ENCODE measurements at places on chromosomes 16 and 17.

- DNase-seq = peak; percentile 73
These were observed at the start of gene WDR81 for GRCh38 chr17:1724351-1724868. Gene WDR81 (plus strand): TSS chr17:1724704. CDS start chr17:1724960, 256 bp downstream.

DNA sequence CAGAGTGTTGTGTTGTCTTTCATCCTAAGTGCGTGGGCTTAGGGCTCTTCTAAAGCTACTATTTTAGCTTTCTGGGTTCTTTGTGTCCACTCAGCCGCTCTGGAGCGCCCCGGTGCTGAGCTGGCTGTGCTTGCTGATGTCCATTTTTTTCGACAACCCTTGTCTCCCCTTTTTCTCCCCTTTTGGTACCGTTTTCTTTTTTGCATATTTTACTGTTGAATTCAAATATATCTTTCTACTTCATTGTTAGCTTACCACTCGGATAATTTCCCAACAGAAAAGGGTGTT, 1.2 kb downstream of the SRRM2 start:
- no peak for DNase-seq

DNA sequence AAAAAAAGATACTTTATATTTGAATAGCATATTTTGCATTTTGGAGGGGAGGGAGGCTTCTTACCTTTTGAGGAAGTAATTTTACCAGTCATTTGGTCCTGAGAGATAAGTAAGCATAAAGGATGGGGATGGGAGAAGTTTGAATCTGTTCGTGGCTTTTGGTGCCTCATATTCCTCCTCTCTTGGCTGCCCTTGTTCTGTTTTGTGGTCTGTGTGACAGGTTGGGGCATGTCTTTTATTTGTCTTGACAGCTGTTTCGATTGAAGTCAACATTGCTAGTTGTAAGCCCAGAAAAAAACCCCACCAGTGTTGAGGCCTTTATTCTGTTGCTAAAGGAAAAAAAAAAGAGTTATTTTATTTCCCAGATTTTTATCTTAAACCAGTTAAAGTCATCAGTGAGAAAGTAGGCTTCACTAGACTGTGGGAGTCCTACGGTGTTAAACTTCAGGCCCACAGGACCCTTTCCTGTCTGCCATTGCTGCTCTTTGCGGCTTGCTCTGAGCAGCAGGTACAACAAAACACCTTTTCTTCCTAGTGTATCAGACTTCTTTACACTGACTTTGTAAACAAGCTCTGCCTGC, 11.4 kb downstream of the SLC7A6 start:
- DNase-seq = no peak

- DNase-seq = no peak
These were observed 3.6 kb upstream of the IRX3 start for GRCh38 chr16:54289945-54290832.

GRCh38 chr17:78890498-78890897, 12.5 kb downstream of the CEP295NL start:
- no peak for DNase-seq

DNA sequence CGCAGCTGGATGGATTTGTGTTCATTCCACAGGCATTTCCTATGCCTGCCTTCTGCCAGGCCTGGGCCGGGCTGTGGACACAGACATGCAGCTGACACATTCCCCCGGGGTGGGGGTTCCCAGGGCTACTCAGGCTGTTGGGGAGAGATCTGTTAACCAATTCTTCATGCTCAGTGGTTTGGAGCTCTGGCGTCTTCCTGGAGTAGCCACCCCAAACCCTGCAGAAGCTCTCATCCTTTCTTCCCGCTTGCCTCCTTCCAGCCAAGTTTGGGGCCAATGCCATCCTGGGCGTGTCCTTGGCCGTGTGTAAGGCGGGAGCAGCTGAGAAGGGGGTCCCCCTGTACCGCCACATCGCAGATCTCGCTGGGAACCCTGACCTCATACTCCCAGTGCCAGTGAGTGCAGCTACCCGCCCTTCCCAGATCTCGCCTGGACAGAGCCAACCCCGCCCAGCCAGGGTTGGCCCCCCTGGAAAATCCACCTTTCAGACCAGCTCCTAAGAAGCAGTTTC, 2.6 kb downstream of the ENO3 start:
- DNase-seq = no peak

GRCh38 chr16:83937922-83938885, 14.8 kb upstream of the OSGIN1 start:
- no peak for DNase-seq

- peak; percentile 97 for DNase-seq
These were observed at the start of gene BAHCC1 for GRCh38 chr17:81394921-81395599. Gene BAHCC1 (plus strand): TSS chr17:81395457. CDS start chr17:81399740, 4,283 bp downstream.

- DNase-seq = no peak
These were observed 23.4 kb downstream of the CYB5D2 start for GRCh38 chr17:4166419-4166818.

DNA sequence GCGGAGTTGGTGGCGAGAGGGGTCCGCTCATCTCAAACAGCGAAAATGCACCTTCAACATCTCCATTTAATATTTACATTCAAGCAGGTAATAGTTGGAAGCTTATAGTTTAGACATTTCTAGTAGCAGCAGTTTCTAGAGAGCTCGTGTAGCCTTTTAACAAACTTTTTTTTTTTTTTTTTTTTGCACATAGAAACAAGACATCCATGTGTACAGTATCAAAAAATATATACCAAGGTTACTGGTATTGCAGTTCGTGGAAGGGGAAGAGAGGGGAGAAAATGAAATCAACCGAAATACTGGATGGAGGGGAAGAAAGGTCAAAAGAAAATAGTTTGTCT, 6.2 kb downstream of the CBX4 start:
- no peak for DNase-seq

DNA sequence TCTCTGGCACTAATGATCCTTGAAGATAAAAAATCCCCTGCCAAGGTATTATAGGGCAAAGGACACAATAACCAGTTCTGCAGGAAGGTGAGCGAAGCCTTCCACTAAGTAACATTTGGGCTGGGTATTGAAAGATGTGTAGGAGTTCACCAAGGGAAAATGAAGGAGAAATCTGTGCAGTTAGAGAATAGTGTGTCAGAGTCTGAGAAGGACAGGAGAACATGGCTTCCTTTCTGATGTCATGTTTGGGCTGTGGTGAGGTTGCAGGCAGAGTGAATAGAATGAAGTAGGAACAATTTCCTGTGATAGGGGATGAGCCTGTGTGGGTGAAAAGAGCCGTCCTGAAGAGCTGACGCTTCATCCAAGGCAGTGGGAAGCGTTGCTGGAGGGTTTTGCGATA, 24.1 kb upstream of the CIITA start:
- no peak for DNase-seq

GRCh38 chr17:60359415-60359814, 32.5 kb downstream of the USP32 start:
- no peak for DNase-seq

DNA sequence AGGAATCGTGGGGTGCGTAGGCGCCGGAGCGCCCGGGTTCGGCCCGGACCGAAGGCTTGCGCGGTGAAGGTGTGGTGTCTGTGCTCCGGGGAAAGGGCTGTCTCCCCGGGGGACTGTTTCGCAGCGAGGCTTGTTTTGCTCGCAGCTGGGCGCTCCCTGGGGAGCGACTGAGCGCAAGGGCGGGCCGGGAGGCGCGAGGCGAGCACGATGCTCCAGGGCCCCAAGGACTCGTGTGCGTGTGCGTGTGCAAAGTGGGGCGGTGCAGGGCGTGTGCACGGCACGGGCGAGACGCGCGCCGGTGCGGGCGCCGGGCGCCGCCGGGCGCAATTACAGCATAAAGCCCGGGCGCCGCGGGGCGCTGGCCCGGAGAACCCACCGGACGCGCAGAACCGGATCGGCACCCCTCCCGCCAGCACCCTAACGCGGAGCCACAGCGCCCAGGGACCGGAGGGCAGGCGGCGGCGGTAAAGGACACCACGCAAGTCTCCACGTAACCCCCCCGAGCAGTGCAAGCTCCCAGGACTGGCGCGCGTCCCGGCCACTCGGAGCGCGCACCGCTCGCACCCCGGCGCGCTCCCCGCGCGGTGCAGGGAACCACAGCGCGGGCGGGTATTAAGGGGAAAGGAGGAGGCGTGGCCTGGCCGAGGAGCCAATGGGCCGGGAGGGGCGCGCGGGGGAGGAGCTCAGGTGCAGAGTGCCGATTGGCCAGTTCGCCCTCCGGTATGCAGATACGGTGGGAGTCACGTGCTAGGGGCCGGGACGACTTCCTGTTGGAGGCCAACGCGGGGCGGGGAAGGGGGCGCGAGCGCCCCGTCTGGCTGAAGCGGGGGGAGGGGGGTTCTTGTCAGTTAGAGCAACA, at the start of gene TNRC6C:
Gene TNRC6C (plus strand): TSS at position 847 of the 859 bp plus-strand sequence. CDS start 45,504 bp downstream, outside the sequence.
- peak; percentile 95 for DNase-seq

DNA sequence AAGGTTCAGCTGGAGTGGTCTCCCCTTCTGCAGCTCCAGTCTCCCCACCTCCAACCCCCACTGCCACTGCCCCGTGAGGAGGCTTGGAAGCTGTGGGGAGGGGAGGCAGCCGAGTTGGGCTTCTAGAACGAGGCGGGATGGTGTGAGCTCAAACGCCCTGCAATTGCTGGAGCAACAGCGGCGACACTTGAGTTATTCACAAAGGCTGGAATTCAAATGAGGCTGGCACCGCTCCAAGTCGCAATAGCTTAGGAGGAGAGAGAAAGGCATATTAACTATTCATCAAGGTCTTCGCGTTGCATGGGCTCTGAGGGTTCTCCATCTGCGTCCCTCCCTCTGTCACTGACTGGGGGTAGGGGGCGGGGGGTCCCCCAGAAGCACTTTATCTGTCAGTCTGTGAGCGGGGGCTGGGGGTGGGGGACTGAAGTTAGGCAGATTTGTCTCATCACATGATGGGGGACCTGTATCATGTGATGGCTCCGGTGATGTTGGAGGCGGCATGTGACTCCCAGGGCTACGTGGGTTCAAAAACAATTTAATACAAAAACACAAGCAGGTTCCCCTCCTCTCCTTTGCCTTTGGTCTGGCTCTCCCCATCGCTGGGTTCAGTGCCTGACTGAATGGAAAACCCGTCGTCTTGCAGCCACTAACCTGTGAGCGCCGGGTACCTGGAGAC, 70.5 kb downstream of the RBBP6 start:
- DNase-seq = peak; percentile 9

DNA sequence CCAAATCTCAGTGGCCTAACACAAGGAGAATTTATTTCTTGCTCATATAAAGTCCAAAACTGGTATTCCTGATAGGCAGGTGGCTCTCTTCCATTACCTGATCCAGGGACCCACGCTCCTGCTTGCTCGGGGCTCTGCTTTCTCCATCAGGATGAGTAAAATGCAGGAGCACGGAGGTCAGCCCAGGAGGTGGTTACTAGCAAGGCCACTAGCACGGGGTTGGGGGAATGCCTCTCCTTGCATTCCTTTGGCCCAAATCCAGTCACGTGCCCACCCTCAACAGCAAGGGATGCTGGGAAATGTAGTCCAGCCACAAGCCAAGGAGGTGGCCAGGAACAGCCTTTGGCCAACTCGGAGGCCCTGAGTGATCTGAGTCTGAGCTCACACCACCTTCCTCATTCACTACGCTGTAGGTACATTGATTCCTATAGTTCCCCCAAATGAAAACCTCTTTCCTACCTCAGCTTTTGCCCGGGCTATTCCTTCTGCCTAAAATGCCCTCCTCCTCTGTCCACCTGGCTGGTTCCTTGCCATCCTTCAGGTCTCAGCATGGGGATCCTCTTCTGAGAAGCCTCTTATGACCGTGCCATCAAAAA, 38.3 kb upstream of the HAPSTR1 start:
- DNase-seq = no peak

GRCh38 chr16:35377142-35377541, 1917.7 kb downstream of the TP53TG3F start:
- no peak for DNase-seq

GRCh38 chr16:70700101-70701020, 14.5 kb upstream of the MTSS2 start:
- DNase-seq = no peak

- no peak for DNase-seq
These were observed 18.1 kb upstream of the KRT17 start for GRCh38 chr17:41642252-41643156.

DNA sequence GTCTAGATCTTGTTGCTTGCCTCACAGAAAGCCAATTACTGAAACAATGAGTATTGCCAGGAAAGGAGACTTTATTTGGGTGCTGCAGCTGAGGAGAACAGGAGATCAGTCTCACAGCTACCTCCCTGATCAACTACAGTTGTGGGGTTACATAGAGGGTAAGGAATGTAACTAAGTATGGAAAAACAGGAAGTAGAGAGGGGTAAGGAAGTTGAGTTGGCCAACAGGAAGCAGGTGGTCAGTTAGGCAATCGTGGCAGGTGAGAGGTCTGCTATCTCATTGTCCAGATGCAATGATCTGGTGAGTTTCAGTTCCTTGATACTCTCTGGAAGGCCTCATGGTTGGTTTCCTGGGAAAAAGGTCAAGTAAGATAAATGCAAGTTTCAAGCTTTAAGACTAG, 333.1 kb upstream of the GOT2 start:
- no peak for DNase-seq

DNA sequence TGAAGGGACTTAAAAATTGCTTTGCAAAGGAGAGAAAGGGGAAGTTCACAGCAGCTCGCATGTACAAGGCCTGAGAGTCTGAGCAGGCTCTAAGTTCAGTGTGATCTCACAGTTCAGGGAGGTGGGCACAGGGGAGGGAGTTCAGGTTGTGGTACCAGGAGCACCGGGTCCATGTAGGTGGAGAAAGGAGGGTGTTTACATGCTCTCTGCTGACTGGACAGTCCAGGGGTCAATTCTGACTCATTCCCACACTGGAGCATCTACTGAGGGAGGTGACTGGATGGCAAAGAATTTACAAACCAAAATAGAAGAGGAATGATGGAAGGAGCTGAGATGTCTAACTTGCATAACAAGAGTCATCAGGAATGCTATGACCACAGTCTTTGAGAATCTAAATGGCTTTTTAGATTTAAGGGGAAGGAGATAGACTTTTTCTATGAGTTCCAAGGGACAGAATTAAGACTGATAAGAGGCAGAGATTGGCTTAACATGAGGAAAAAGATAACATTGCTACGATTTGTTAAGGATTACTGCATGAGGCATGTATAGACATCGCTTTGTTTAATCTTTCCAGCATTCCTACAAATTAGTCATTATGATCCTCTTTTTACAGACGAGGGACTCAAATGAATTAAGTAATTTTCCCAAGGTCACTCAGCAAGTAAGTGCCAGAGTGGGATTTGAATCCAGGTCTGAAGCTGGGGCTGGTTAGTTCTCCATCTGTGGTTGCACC, 29.9 kb downstream of the MIS12 start:
- DNase-seq = no peak

GRCh38 chr17:78409191-78409928, 30.9 kb downstream of the PGS1 start:
- no peak for DNase-seq

GRCh38 chr17:80117491-80118401, 16.4 kb downstream of the GAA start:
- DNase-seq = no peak

- DNase-seq = no peak
These were observed 22.4 kb upstream of the DYNLRB2 start for GRCh38 chr16:80518436-80518835.

DNA sequence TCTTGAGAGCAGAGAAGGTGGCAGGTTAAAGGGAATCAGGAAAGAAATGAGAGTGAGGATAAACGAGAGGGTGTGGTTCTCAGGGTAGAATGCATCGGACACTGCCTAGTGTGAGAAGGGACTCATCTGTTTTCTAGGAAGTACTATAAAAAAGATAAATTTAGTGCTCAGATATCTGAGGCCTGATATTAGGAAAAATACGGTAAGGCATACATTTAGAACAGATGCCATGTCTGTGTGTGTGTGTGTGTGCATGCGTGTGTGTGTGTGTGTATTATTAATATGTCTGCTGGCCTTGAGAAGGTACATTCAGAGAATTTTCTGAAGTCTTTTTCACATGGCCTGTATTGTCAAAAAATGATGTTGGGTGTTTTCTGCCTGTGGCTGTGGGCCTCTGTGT, 414.8 kb downstream of the MAF start:
- no peak for DNase-seq

GRCh38 chr17:72658675-72659074, 433.8 kb downstream of the SLC39A11 start:
- DNase-seq = no peak

GRCh38 chr16:86773354-86773715, 195.0 kb downstream of the FOXL1 start:
- no peak for DNase-seq
